ENCODE measurements at places on chromosomes 11 and 22. TPM values are rescaled to one million over a fixed set of nuclear protein-coding genes. Genes with fewer than 3 reads are reported as not detected.
A peak's percentile ranks its signal among the peaks of the same experiment; 100 is the strongest.

The IGF2 gene
- total RNA-seq = 38.2 TPM

The SNU13 gene
- total RNA-seq = 130 TPM

The UBQLNL gene
- total RNA-seq = 0.09 TPM

The LRP4 gene
- total RNA-seq = 1.8 TPM

The UPK3A gene
- total RNA-seq = 0.47 TPM

The MEI1 gene
- 9.2 TPM for total RNA-seq

The SLC22A25 gene
- not detected for total RNA-seq

The CD44 gene
- total RNA-seq = 51.1 TPM

GRCh38 chr11:57480409-57481137 lies 20.2 kb downstream of the RTN4RL2 start:
- H3K27ac ChIP-seq = no peak overlapping the region
- peak; percentile 64 for DNase-seq
- peaks cover 93% of the 10 kb centered on the region for H3K27me3 ChIP-seq
- H3K36me3 ChIP-seq = no peaks in the 10 kb centered on the region
- H3K4me3 ChIP-seq = no peak overlapping the region

GRCh38 chr11:42085736-42086135 lies 626.3 kb upstream of the LRRC4C start:
- H3K4me3 ChIP-seq = no peak overlapping the region
- no peak overlapping the region for H3K27ac ChIP-seq
- no peak for DNase-seq
- H3K27me3 ChIP-seq = no peaks in the 10 kb centered on the region
- no peaks in the 10 kb centered on the region for H3K4me1 ChIP-seq

DNA sequence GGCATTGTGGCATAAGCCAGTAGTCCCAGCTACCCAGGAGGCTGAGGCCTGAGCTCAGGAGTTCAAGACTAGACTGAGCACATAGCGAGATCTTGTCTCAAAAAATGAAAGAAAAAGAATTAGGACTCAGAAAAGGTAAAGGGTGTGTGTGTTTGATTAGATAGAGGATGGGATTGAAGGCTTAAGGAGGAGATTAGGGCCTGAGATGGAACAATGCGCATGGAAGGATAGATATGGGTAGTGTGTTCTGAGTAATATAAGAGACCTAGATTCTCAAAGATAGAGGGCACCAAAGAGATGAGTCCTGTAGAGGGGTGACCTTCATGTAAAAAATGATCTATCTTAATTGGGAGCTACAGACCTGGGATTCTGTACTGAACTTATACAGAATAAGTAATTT lies 17.3 kb upstream of the RAB30 start:
- H3K27ac ChIP-seq = no peak overlapping the region
- no peak overlapping the region for H3K4me3 ChIP-seq
- H3K27me3 ChIP-seq = no peaks in the 10 kb centered on the region
- no peaks in the 10 kb centered on the region for H3K36me3 ChIP-seq
- no peak for DNase-seq

GRCh38 chr22:38107692-38108515 lies 2.6 kb downstream of the BAIAP2L2 start:
- no peaks in the 10 kb centered on the region for H3K27me3 ChIP-seq
- no peaks in the 10 kb centered on the region for H3K4me1 ChIP-seq
- H3K4me3 ChIP-seq = no peak overlapping the region
- H3K36me3 ChIP-seq = peaks cover 19% of the 10 kb centered on the region
- DNase-seq = no peak

- no peak for DNase-seq
- peaks cover 62% of the 10 kb centered on the region for H3K36me3 ChIP-seq
- H3K4me1 ChIP-seq = no peaks in the 10 kb centered on the region
- no peak overlapping the region for H3K27ac ChIP-seq
- no peaks in the 10 kb centered on the region for H3K27me3 ChIP-seq
These were observed 35.4 kb downstream of the BIRC2 start for GRCh38 chr11:102382384-102382783.

DNA sequence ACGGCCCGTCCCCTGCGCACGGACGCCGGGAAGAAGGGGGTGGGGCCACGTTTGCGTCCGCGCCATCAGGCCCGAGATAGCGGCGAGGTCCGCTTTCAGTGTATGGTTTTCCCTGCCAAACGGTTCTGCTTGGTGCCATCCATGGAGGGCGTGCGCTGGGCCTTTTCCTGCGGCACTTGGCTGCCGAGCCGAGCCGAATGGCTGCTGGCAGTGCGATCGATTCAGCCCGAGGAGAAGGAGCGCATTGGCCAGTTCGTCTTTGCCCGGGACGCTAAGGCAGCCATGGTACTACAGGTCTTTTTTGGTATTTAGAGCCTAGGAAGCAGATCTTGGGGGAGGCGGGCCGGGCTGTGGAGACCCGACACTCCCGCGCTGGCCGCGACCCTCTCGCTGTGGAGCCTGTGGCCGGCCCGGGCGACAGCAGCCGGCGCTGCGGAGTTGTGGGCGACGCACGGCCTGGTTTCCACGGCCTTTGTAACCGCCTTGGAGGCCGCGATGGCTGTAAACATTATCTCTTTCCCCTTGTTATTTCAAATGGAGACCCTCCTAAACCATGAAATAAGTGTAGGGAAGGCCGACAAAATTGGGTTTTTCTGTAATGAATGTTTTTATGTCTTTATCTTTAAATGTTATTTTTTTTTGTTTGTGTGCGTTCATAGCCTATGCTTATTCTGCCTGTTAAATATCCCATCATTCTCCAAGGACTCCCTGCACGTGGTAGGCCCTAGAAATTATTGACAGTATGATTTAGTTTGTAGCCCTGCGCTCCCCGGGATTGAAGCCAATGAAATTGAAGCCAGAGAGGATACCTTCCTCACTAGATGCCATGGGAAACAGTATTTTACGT lies at the start of gene AASDHPPT:
TSS of gene AASDHPPT (plus strand) at position 54 of the 847 bp plus-strand sequence. CDS start at position 103, 49 bp downstream.
- H3K36me3 ChIP-seq = no peaks in the 10 kb centered on the region
- peak within 1 kb of the TSS; percentile 95 for H3K27ac ChIP-seq
- peaks cover 5% of the 10 kb centered on the region for H3K4me1 ChIP-seq
- peak within 1 kb of the TSS; percentile 86 for H3K4me3 ChIP-seq

- no peaks in the 10 kb centered on the region for H3K27me3 ChIP-seq
- DNase-seq = no peak
- H3K27ac ChIP-seq = no peak overlapping the region
These were observed 1.5 kb upstream of the SF3B2 start for GRCh38 chr11:66050581-66051231.

DNA sequence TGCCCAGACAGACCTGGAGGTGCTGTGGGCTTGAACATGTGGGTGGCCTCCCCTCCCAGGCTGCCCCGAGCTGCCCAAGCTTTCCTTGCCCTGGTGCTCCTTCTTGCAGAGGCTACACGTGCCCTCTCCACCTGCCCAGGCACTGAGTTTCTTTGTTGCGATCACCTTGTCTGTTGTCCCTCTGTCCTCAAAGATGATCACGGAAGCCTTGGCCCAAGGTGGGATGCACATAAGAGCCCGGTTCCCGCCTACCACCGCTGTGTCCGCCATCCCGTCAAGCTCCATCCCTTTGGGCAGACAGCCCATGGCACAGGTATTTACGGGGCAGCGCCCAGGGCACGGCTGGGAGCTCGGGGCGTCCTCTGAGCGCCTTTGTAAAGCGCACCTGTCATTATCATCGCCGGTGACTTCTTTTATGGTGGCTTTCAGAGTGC lies 67.5 kb downstream of the MED15 start:
- peaks cover 87% of the 10 kb centered on the region for H3K36me3 ChIP-seq
- no peak overlapping the region for H3K4me3 ChIP-seq
- H3K4me1 ChIP-seq = peaks cover 9% of the 10 kb centered on the region
- no peak overlapping the region for H3K27ac ChIP-seq
- DNase-seq = no peak

- no peak overlapping the region for H3K4me3 ChIP-seq
- DNase-seq = no peak
- no peak overlapping the region for H3K27ac ChIP-seq
- H3K27me3 ChIP-seq = no peaks in the 10 kb centered on the region
- H3K36me3 ChIP-seq = no peaks in the 10 kb centered on the region
- H3K4me1 ChIP-seq = no peaks in the 10 kb centered on the region
These were observed 13.2 kb downstream of the C11orf87 start for GRCh38 chr11:109435121-109435742.

- DNase-seq = no peak
- H3K27me3 ChIP-seq = no peaks in the 10 kb centered on the region
- no peaks in the 10 kb centered on the region for H3K4me1 ChIP-seq
These were observed 44.0 kb downstream of the SOX6 start for GRCh38 chr11:16312233-16312765.
